D341Med (cell line): ENCODE measurements at places on chromosomes 7 and 10.

GRCh38 chr10:79347894-79348639, 798 bp downstream of the PPIF start:
- DNase-seq: peak; percentile 62

DNA sequence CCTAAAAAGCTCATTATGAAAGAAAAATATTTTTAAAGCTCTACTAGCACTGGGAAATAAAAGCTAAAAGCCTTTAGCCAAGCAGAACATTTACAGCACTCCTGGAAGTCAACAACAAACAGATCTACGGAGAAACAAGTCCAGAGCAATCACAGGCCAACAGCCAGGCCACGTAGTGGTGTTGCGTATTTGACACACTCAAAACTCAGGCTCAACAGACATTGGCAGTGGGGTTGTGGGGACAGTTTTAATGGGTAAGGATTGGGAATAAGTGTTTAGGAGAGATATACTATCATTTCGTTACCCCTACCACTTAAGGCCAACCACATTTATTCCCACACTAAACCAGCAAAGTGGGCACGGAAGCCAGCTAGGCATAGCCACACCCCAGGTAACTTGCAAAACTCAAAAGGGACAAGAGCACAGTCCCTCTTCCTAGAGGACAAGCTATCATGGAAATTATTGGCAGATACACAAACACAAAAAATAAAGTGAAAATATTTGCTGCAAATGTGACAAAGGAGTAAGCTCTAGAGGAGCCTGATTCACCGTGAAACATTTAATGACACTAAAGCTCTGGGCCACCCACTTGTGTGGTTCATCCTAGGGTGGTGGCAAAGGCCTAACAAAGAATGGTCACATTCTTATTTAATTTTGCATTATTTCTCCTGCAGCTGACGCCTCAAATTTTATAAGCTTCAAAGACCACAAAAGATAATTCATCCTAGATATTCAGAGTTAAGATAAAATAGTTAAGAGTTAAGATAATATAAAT, 498.2 kb downstream of the TNS3 start:
- no peak for DNase-seq

GRCh38 chr7:145978769-145979168, 137.8 kb upstream of the CNTNAP2 start:
- no peak for DNase-seq

DNA sequence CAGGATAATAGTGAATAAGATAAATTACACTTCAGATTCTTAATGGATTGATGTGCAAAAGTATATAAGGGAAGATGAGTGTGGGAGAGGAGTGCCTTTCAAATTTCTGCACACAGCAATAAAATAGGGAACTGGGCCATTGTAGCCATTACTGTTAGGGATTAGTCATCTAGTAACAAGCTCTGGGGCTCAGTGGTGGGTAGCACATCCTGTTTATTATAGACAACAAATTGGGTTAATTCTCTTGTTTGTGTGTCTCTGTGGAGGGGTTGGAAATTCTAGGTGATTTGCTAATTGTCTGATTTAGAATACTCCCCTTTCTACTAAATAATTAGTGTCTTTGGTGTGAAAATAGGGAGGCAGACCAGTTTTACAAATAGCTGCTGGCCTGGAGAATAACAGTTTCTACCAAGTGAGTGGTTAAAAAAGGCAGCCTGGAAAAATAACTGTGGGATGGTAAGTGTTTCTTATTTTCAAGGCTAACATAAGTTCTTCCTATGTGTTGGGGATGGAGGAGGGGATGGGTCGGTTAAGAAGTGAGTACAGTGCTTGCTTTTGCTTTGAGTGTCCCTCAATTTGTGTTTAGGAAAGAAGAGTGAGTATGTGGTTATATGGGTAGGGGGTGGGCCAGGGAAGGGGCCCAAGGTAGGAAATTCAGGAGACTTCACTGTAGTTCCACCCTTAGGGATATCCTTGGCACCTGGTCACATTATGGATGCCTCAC, 43.3 kb upstream of the TMEM248 start:
- DNase-seq: no peak

GRCh38 chr10:543131-543530, 146.3 kb downstream of the DIP2C start:
- DNase-seq: no peak

DNA sequence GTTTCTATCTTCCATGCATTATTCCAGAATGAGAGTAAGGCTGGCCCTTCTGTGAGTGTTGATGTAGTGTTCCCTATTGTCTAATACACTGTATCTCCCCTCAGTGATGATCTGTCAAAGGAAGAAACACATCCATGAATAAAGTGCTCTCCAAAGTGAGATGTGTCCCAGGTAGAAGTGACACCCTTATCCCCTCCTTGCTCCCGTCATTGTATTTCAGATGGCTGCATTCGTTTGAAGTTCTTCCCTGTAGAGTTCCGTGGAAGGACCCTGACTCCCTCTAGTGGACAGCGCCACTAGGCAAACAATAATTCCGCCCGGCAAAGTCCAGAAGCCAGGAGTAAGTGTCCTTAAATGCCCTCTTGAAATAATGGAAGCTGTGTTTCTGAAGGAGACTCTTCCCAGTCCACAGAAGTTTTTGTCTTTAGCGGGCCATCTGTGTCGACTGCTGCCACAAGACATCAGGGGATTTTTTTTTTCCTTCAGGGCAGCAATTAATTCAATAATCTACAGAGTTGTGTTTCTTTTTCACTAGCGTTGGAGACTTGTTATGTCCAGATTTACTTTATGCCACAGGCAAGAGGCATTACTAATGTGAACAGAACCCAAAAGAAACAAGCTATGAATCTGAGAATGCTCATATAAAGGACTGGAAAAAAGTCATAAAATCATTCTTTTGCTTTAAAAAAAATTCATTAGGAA, 64.6 kb downstream of the THNSL1 start:
- peak; percentile 80 for DNase-seq
